ENCODE measurements at places on chromosomes 11 and 22.

DNA sequence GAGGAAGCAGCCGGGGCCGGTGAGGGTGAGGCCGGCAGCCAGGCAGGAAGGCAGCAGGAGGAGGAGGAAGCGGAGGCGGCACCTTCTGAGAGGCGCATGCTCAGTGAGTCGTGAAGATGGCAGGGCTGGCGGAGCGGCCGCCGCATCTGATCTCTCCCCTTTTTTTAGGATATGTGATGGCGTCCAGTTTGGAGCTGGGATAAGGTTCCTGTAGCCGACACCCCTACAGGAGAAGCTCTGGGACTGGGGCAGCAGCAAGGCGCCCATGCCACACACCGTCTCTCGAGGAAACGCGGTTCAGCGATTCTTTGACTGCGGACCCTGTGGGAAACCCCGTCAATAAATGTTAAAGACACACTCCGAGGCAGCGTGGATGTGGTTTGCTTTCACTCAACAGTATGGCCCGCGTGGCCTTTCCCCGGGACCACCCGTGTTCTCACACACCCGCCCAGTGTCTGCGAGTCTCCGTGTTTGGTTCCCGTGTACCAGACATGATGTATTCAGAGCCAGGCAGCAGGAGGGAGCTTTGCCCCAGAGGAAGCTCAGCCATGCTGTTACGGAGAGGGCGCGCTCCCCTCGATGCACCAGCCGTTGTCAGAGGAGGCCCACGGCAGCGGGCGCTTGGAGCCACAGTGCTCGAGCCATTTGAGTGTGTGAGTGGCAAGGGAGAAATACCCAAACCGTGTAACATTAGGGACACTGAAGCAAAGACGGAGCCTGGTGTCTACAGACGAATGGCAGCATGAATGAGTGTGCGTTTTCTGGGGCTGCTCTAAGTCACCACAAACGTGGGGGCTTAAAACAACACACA, 27.7 kb upstream of the PARVB start:
- peak; percentile 85 for DNase-seq

- no peak for DNase-seq
These were observed 74.7 kb downstream of the NARS2 start for GRCh38 chr11:78499971-78500370.

DNA sequence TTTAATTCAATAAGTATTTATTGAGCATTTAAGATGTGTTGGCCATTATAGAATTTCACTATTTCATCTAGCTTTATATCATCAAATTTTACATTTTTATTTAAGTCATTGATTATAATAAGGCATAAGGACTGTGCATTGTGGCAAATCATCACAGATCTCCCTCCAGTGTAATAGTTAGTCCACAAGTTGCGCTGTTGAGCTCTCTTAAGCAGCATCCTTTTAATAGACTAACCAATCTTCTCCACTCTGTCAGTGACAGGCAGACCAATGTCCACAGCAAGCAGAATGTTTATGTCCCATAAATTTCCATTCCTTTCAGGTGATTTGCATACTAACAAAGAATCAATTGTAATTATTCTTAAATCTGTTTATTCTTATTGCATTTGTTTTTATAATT, 595.3 kb upstream of the CCDC90B start:
- DNase-seq: no peak

GRCh38 chr11:21582791-21583190, 610.1 kb upstream of the ANO5 start:
- no peak for DNase-seq

GRCh38 chr11:75349521-75350116, 1.8 kb downstream of the ARRB1 start:
- no peak for DNase-seq

DNA sequence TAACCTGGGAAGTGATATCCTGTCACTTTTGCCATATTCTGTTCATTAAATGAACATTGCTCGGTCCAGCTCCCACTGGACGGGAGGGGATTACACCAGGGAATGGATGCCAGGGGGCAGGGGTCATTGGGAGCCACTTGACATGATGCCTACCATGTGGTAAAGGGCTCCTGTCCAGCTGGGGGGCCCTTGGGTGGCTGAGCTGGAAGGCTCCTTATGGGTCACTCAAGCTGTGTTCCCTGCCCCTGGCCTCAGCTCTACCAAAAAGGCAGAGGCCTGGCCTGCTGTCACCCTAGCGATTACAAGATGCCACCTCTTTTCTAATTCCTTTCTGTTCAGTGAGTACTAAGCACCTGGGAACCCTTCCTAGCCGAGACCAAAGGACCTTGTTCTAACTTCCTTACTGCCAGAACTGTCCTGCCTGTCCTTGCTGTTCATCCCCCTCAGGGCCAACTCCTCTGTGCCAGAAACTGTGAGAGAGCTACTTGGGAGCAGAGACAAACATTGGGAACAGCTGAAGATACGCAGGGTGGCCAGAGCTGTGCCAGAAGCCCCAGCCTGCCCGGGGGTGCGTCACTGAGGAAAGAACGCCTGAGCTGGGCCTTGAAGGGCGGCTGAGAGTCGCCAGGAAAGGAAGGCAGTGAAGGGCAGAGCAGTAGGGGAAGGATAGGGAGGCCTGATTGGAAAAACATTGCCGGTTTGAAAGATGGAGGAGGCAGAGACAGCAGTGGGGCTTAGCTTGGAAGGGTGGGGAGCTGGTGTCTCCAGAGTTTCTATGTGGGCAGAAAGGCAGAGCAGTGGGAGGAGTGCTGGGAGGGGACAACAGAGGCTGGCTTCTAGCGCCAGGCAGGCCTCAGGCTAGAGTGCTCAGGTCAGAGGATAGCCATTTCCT, 12.7 kb upstream of the UVRAG start:
- DNase-seq: no peak

- no peak for DNase-seq
These were observed 32.2 kb upstream of the LYVE1 start for GRCh38 chr11:10600570-10601248.

DNA sequence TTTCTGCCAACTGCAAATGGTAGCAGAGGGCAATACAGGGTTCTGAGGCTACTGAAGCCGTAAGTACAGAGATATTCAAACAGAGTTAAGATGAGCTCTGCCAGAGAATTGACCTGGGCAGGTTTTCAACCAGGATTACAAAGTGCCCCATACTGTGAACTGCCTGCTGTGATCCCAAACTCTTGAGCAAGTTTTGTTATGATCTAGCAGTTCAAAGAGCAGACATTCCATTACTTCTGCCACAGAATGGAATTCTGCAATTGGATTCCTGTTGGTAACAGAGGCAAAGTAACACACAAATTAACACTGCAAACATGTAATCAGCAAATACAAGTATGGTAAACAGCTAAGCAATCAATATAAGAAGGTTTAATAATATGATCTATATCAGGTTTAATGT, 31.2 kb downstream of the ALG9 start:
- no peak for DNase-seq

GRCh38 chr11:2381494-2382128, 4.5 kb downstream of the CD81 start:
- no peak for DNase-seq
